ENCODE measurements at places on chromosomes 4 and X.

- DNase-seq = no peak
Measured at GRCh38 chr4:112852601-112853000, 196.9 kb upstream of the ANK2 start.

DNA sequence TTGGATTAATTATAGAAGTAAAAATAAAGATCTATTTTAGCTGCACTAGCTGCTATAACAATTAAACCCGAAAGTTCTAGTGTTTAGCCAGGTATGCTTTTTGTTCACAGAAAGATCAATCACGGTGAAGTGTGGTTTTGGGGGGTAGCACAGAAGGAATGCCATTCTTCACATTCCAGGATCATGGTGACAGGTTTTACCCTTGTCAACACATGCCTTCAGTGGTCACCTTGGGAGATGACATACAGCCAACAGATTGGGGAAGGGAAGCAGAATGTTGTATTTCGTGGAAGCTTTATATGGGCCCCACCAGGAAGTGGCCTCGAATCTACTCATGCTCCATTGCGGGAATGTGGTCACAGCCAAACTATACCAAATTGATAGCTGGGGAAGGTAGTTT, 753.6 kb downstream of the RAPGEF2 start:
- no peak for DNase-seq

- no peak for DNase-seq
Measured at GRCh38 chr4:1841201-1841886, 14.6 kb downstream of the LETM1 start.

DNA sequence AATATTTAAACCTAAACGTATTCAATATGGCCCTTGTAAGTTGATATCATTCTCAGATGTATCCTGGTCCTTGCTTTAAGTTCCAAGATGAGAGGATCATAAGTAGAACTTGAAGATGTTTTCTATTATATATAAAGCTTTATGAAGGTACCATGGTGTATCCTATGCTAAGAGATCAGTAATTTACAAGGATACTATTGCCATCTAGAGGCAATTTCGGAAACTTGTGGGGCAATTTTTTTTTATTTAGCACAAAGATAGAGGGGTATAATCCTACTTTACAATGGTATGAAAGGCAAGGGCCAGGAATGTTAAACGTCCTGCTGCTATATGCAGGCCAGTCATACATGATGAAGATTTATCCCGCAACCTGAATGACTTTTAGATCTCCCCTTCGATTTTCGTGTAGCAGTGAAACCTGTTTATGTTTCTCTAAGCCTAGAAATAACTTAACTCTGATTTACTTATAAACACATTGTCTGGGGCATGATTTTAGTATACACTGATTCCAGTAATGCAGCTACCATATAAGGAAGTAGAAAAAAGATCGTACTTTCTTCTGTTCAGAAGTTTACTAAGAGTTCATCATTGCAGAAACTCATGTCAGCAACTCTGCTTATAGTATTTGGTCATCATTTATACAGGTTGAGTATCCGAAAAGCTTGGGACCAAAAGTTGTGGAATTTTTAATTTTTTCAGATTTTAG, 2.6 kb downstream of the SLC25A31 start:
- peak; percentile 14 for DNase-seq

GRCh38 chr4:23920716-23921446, 31.0 kb upstream of the PPARGC1A start:
- no peak for DNase-seq

- no peak for DNase-seq
Measured at GRCh38 chrX:1836683-1837082, 221.8 kb downstream of the ASMT start.

- DNase-seq = no peak
Measured at GRCh38 chr4:74379912-74380311, 15.0 kb downstream of the EREG start.
